ENCODE measurements at places on chromosomes 7 and 10.

- no peak for DNase-seq
Measured at GRCh38 chr10:122526892-122527291, 33.7 kb upstream of the DMBT1 start.

DNA sequence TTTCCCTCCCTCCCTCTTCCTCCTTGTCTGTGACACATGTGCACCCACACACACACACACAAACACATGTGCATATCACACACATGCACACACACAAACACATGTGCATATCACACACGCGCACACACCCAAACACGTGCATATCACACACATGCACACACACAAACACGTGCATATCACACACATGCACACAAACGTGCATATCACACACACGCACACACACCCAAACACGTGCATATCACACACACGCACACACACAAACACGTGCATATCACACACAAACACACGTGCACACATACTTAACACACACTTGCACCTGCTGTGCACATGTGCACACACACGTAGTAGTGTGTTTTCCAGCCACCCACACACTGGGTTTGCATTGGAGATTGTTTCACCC lies 29.4 kb upstream of the KNDC1 start:
- DNase-seq = no peak

GRCh38 chr7:155339474-155339873 lies 41.8 kb downstream of the INSIG1 start:
- peak; percentile 38 for DNase-seq

DNA sequence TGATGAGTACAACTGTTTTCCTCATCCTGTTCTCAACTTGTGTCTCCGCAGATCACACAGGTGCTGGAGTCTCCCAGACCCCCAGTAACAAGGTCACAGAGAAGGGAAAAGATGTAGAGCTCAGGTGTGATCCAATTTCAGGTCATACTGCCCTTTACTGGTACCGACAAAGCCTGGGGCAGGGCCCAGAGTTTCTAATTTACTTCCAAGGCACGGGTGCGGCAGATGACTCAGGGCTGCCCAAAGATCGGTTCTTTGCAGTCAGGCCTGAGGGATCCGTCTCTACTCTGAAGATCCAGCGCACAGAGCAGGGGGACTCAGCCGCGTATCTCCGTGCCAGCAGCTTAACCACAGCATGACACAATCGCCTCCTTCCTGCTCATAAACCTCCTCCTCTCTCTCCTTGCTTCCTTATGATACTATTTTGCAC lies 126.7 kb upstream of the PRSS58 start:
- DNase-seq = no peak

DNA sequence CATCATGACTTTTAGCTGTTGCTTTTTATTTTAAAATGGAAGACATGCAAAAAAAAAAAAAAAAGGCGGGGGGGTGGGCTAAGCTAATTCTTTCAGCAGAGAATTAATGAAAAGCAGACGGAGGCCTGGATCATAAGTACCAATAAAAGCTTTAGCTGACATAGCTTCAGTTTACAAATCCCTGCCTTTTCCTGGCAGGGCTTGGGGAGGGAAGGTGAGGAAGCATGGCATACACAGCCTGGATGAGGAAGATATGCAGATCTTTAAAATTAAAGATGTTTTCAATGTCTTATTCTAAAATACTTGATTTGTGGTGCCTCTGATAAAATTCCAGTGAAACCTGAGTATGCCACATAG lies 57.0 kb downstream of the ICA1 start:
- DNase-seq = no peak

DNA sequence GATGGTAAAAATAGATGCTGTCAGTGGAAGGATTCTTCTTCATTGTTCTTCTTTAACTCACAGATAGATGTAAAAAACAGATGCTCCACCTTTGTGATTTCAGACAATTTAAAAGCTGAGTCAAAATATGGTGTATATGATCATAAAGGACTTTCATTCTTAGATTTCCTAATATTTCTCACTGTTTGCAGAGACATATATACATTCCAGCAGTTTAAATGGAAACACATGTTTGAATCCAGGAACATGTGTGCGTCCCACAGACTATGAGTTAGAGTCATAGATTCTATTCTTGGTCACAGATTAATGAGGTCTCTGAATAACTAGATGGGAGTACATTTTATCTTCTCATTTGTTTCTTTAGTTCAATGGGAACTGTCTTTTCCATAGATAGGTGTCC lies 109.6 kb downstream of the BICC1 start:
- DNase-seq = no peak

- no peak for DNase-seq
Measured at GRCh38 chr10:124694481-124695220, 49.5 kb downstream of the FAM53B start.

DNA sequence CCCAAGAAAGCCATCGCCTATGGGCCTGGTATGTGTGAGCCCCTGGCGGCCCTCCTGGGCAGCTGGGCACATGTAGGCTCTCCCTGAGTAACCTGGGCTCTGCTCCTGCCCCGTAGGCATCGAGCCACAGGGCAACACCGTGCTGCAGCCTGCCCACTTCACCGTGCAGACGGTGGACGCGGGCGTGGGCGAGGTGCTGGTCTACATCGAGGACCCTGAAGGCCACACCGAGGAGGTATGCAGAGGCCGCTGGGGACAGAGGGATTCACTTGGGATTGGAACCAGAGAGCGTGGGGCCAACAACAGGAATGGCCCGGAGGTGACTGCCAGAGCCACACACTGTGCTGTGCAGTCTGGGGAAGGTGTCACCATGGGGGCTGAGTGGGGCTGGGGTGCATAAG lies 7.3 kb downstream of the FLNC start:
- no peak for DNase-seq

- no peak for DNase-seq
Measured at GRCh38 chr10:17548162-17548561, 69.0 kb downstream of the HACD1 start.

Data from coronary artery (tissue), 2 donors.